ENCODE measurements at places on chromosomes 11 and 22.

DNA sequence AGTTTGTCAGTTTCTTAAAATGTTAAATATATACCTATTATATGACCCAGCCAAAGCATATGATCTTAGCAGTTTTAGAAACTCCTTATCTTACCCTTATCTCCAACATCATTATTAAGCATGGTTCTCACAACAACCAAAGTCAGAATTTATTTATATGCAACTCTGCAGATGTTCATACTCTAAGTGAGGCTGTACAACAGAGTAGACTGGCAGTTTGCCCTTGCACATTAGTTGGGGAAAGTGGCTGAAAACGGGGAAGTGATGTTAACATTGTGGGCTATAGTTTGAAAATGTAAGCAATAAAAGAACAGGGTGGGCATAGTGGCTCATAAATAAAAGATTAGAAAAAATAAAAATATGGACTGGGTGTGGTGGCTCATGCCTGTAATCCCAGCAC lies 49.7 kb downstream of the ATG16L2 start:
- no peak for DNase-seq

- no peak for DNase-seq
Measured at GRCh38 chr22:35563211-35563610, 22.6 kb downstream of the RASD2 start.

DNA sequence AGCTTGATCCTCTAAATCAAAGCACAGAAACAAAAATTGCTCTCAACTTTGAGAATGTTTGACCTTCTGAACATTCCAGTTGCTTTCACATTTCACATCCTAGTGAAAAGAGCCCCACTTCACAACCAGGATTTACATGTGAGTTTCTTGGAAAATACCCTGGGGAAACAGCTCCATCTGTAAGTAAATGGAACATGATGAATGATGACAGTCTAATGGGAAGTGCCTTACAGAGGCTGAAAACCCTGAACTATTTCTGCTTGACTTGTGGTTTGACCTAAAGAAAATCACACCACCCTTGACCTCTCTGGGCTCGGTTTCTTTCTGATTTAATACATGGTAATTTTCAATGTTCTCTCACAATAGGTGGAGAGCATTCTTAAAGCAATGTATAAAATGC lies 499.4 kb upstream of the API5 start:
- no peak for DNase-seq

DNA sequence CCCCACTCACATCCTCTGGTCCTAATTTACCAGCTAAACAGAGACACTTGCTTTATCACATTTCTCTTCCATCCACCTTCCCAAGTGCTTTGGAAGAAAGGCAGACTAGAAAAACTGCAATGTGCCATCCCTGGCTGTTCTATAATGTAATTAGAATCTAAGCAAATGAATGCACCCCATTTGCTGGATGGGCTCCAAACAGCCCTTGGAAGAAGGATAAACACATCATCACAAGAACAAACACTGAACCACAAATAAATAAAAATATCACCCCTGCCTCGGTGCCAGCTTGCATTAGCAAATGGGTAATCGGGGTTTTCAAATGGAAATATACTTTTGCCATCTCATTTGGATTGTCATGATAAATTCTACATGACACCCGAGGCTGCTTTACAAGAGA lies 296.6 kb upstream of the ISX start:
- no peak for DNase-seq

- peak; percentile 75 for DNase-seq
Measured at GRCh38 chr11:108669711-108670110, 4.8 kb downstream of the DDX10 start.

GRCh38 chr22:49903322-49904039 lies 14.8 kb downstream of the ALG12 start:
- no peak for DNase-seq

DNA sequence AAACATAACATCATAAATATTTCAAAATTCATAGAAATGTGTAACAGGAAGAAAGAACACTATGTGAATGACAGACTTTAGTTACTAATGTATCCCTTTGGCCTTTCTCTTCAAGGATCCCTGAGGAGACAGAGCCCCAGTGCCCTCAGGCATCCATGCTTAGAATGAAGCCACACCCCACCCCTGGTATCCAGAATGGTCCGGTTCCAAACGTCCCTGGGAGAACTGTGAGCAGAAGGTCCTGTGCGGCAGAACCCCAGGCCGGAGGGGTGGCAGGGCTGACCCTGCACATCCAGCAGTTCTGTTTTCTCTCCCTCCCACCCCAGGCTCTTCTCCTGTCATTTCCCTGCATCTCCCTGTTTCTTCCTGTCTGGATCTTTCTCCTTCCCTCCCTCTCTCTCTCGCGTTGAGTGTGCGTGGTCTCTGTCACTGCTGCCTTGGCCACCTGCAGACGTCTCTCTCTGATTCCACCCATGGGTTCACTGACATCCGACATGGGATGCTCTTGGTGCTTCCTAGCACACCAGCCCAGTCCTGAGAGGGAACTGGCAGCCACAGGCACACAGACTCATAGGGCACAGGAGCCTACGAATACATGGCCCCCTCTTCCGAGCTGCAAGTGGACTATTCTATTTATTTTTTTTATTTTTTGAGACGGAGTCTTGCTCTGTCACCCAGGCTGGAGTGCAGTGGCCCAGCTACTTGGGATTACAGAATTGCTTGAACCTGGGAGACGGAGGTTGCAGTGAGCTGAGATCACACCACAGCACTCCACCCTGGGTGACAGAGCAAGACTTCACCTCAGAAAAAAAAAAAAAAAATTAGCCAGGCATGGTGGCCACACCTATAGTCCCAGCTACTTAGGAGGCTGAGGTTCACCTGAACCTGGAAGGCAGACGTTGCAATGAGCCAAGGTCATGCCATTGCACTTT lies 5.7 kb downstream of the RFPL1 start:
- DNase-seq, result no peak

GRCh38 chr11:46210133-46210636 lies 67.3 kb upstream of the CREB3L1 start:
- peak; percentile 33 for DNase-seq

DNA sequence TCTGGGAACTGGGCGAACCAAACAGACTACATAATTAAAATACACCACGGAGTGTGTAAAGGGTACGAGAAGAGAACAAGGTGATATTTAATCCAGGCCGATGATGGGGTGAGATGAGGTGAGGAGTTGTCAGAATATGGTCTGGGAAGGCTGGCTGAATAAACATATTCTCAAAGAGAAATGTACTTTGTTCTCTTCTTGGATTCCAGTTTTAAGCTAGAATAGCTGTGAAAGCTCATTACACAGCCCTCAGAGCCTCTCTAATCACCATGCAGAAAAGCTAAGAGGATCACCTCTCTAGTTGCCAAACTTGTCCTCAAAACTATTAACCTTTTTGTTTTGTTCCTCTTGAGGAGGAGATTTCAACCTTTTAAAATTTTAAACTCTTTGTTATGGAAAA lies 89.8 kb downstream of the ATG16L2 start:
- DNase-seq, result no peak

DNA sequence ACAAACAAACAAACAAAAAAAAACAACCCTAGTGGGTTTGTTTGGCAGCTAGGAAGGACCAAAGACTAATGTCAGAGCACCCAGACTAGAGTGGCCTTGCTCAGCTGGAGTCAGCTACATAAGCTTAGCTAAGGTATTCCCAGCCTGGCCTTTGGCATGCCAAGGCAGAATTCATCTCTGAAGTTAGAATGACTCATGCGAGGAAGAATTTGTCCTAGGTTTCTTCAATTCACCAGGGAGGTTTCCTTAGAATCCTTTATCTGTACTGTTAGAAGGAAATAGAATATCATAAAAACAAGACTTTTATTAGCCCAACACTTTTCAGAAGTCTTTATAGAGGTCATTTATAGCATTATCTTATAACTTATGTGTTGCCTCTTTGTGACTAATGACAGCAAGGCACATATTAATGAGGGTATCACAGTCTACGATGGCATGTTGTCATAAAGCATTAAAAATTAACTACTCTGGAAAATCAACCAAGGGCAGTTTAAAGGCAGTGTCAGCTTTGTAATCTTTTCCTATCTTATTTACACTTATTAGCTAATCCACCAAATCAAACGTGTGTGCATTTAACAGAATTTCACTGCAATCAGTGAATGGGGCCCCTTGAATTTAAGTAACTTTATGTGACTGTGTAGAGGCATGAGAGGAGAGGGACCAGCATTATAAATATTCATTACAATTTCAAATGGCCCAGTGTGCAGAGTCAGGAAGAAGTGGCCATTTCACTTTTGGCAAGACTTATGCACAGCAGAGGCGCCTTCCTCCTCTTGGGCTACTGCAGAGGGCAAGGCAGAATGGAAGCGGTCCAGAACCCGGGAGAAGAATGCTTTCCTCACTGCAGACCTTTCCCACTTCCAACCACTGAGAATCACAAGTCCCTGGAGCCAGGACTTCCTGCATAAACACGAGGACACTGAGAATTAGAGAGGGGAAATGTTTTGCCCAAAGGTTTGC lies 36.3 kb downstream of the SLC5A1 start:
- peak; percentile 75 for DNase-seq

DNA sequence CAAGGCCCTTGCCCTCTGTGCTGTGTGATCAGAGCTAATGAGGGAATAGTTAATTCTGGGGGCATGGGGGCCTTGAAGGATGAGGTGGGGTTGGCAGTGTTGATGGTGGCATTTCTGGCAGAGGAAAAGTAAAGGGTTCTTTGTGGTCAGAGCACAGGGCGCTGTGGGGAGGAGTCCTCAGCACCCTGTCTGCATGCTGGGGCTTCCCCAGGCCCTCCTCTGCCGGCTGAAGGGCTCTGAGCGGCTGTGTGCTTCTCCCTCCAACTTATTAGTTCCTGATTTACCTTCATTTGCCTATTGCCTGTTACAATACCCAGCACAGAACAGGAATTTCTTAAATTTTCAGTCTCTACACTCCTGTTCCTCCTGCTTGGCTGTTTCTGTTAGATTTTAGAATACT lies 122.8 kb downstream of the HIPK3 start:
- no peak for DNase-seq

DNA sequence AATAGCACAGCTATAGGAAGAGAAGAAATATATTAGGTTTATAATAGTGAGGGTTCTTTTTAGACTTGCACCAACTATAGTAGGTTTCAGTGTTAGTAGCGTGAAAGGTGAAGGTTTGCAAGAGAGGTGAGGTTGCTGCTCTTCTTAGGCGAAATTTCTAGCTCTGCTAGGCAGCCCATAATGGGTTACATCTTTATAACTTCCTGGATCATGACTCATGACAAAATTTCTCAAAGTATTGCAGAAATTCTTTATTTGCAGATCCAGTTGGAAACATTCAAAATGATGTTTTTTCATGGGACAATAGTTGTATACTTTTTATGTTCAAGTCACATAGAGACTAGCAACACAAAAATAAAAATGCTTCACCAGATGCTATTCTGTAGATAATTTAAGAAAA lies 260.0 kb downstream of the SOX6 start:
- no peak for DNase-seq

DNA sequence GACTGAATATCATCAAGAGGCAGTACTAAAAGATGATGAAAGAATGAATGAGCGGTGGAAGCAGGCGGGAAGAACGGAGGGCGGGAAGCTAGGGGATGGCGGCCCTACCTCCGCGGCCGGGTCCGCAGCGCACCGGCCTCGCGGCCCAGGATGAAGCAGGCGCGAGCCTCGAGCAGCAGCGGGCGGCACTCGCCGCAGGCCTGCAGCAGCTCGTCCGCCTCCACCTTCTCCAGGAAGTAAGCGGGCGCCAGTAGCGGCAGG lies 3.4 kb downstream of the KLHL35 start:
- no peak for DNase-seq

DNA sequence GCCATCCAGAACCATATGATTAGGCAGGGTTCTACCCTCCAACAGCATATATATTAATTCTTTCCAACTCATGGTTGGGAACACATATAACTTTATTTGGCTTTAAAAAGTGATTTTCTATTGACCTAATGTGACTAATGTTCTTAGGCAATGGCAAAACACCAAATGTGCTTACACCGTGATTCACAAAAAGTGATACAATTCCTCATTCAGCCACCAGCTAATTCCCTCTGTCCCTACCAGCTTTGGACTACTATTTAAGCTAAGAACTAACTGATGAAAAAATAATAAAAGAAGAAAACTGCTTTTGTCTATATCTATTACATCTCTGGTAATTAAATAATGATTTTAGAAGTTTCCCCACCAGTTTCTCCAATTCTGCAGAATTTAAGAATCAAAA lies 4.7 kb downstream of the CTSC start:
- no peak for DNase-seq

GRCh38 chr11:118606157-118606843 lies 1.1 kb upstream of the PHLDB1 start:
- no peak for DNase-seq

DNA sequence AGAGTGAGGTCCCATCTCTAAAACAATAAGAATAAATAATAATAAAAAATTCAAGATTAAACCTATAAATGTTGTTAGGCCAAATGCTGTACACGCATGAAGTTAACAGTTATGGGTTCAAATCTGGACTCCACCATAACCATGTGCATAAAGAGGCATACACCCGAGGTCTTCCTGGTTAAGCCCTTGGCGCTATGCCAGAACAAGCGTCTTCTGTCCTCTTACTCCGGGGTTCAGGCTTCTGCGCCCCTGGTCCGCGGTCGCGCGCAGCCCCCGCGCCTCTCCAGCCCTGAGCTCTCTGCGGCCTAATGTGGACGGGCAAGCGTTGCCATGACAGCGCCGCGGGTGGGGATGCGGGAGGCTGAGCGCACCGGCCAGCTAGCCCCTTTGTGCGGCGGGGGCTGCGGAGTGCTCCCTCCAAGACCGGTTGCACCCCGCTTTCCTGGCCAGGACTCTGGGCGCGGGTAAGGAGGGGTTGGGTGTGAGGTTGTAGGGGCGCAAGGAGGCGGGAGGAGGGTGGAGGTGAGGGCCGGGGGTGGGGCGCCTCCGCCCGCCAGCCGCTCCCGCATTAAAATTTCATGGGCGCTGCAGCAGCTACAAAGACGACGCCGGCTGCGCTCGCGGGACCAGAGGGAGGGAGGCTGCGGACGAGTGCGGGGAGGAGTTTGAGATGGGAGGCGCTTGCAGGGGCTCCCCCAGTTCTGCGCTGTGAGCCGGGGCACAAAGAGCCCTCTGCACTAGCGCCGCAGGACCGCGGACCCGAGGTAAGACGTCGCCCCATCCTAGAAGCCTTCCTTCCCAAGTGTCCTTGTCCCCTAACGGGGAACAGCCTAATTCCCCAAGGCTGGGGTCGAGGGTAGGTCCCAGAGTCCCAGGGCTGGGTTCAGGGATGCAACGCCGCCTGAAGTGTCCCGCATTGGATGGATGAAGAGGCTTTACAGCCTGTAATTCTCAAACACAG lies at the start of gene MIAT:
Gene MIAT (plus strand): TSS at position 698 of the 961 bp plus-strand sequence.
- DNase-seq, result no peak

GRCh38 chr22:44497218-44497904 lies 672 bp downstream of the RTL6 start:
- DNase-seq, result no peak

DNA sequence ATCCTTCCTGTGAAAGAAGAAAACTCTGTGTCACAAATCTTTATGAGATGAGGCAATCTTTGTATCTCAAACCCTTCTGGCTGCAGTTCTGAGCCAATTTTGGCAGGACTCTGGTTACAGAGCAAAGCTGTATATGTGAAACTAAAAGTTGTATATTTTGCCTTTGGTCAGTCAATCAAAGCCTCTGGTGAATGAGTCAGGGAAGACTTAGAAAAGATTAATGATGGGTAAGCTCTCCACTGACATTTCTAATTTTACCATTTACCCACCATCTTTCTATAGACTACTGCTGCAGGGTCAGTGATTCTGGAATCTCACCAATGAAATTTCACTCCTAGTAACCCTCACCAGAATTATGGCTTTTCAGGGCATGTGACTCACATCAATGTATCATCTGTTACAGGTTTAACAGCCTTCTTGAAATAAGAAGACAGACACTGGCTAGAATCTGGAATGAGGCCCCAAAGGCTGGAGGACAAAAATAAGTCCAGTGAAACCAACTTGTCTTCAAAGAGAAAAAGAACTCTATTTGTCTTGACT lies 43.3 kb downstream of the USP35 start:
- no peak for DNase-seq

GRCh38 chr11:103980108-103980507 lies 56.3 kb upstream of the DDI1 start:
- no peak for DNase-seq

Measured in epithelial cell of proximal tubule (primary cell).